ENCODE measurements at places on chromosomes 4 and X.
A peak's percentile ranks its signal among the peaks of the same experiment; 100 is the strongest.

GRCh38 chr4:8427761-8428287 is 12.7 kb downstream of the ACOX3 start:
- DNase-seq: peak; percentile 69

DNA sequence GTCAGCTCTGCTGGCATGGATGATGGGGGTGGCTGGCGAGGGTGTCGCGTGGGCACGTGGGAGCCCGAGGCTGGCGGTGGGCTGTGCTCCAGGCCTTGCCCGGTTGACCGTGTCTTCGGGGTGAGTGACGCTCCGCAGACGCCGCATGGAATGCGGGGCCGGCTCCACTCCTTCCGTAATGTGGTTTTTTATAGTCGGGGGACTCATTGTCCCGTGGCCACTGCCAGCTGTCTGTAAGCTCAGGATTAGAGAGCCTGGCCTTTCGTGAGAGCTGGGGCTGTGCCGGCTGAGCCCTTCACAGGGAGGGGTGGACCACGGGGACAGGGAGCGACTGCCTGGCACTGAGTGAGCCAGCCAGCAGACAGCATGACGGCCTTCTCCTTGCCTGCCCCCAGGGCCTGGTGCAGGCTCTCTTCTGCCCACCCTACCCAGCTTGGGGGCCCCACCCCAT is 20.4 kb downstream of the DOK7 start:
- peak; percentile 54 for DNase-seq

- DNase-seq: no peak
Measured at GRCh38 chr4:28176942-28177341, 1316.3 kb downstream of the STIM2 start.

- DNase-seq: no peak
Measured at GRCh38 chr4:37243722-37244582, 591 bp upstream of the NWD2 start.

GRCh38 chr4:8847764-8848163 is 23.9 kb downstream of the HMX1 start:
- no peak for DNase-seq

- DNase-seq: peak; percentile 5
Measured at GRCh38 chrX:145729635-145730034, 88.0 kb upstream of the SLITRK2 start.

DNA sequence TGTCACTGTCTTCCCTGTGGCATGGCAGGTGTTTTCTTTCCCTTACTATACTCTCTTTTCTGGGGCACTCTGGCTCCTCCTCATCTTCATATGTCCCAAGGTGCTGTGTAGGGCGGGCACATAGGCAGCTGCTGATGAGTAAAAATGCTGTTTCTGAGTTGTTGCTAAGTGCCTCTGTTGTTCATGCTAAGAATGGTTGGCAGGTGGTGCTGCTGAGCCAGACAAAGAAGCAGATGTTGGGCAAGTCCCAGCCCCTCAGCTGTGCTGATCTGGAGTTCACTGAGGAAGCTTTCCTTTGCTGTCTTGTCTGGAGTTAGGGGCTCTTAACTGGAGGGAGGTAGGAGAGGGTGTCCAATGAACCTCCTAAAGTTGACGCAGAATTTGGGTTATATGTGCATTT is 40.6 kb downstream of the HADH start:
- peak; percentile 72 for DNase-seq

GRCh38 chr4:37431417-37431743 is 186.8 kb downstream of the NWD2 start:
- DNase-seq: no peak

DNA sequence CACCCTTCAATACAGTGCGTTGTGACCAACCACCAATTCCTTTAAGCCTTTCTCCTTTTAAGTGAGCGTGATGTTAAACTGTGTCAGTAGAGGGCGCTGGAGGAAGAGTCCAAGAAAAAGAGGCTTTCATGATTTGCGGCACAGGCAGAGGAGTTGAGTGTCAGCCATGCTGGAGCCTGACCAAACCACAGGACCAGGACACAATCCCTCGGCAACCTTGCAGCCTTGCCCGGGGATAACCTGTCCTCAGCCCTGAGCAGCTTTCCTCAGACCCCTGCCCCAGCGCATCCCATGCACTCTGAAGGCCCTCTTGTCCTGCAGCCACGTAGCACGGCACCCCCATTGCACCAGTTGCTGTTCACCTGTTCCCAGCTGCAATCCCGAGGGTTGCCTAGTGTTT is 53.5 kb upstream of the SMIM31 start:
- no peak for DNase-seq

- DNase-seq: no peak
Measured at GRCh38 chrX:33831211-33831610, 300.9 kb downstream of the FAM47A start.

- DNase-seq: no peak
Measured at GRCh38 chrX:9745417-9746115, 20.1 kb downstream of the GPR143 start.

GRCh38 chrX:50495616-50496015 is 25.0 kb upstream of the DGKK start:
- no peak for DNase-seq

DNA sequence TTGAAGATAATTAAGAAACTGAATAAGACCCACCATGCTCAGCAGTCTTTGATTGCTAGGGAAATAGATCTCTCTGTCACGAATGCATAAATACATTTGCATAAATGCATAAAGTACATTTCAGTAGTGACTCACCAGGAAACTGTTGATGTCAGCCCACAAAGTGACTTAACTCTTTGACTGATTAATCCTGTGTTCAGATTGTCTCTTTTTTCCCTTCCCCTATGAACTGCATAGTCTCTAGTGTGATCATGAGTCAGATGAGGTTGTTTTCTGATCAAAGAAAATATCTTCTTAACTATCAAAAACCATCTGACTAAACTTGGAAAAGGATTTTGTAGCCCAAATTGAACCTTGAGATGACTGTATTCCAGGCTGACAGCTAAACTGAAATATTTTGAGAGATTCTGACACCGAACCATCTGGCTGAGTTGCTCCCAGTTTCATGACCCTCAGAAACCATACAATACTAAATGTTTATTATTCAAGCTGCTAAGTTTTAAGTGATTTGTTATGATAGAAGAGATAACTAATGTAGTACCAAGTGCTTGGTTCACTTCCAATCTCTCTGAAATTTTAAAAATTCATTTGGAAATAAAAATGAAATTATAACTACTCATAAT is 1381.5 kb upstream of the AGA start:
- no peak for DNase-seq

DNA sequence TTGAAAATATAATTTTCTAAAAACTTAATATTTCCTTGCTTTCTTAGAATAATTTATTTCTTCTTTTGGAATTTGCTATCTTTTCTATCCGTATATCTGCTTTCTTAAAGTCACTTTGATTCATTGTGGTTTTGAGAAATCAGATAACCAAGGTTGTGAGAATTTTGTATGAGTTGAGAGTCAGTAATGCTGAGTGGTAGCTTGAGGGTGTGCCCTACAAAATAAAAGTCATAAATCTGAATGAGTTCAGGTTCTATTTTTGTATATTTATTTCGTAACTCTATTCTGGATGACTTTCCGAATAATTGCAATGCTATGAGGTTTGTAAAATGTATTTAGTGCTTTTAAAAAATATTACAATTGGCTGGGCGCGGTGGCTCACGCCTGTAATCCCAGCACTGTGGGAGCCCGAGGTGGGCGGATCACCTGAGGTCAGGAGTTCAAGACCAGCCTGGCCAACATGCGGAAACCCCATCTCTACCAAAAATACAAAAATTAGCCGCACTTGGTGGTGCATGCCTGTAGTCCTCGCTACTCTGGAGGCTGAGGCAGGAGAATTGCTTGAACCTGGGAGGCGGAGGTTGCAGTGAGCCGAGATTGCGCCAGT is 8.9 kb downstream of the COPS4 start:
- peak; percentile 16 for DNase-seq

DNA sequence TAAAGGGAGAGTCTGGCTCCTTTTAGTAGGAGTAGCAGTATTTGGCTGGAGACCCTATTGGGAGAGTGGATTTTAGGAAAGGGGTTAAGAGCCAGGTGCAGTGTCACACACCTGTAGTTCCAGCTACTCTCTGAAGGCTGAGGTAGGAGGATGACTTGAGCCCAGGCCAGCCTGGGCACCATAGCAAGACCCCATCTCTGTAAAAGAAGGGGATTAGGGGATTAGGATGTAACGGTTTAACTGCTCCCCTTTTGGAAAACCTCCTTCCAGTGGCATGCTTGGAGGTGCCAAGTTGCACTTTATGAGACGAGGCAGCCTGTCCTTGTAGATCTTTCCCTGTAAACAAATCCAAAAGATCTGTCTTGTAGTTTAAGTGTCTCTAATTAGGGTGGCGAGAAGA is 140.0 kb downstream of the KLHL8 start:
- no peak for DNase-seq

DNA sequence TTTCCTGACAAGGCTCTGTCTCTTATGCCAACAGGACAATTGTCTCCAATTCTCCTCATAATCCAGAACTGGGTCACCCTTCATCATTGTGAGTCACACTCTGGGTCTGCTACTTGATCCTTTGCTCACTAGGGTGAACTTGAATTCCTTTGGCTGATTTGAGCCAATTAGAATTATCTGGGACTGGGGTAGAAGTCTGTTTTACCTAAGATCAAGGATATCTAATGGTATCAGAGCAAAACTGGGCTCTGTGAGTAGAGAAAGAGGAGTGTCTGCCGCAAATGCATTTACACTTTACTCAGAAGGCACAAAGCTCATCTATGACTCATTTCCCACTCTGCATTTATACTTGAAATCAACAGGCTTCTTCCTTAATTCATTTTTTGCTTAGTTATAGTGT is 72.6 kb downstream of the PITX2 start:
- no peak for DNase-seq

DNA sequence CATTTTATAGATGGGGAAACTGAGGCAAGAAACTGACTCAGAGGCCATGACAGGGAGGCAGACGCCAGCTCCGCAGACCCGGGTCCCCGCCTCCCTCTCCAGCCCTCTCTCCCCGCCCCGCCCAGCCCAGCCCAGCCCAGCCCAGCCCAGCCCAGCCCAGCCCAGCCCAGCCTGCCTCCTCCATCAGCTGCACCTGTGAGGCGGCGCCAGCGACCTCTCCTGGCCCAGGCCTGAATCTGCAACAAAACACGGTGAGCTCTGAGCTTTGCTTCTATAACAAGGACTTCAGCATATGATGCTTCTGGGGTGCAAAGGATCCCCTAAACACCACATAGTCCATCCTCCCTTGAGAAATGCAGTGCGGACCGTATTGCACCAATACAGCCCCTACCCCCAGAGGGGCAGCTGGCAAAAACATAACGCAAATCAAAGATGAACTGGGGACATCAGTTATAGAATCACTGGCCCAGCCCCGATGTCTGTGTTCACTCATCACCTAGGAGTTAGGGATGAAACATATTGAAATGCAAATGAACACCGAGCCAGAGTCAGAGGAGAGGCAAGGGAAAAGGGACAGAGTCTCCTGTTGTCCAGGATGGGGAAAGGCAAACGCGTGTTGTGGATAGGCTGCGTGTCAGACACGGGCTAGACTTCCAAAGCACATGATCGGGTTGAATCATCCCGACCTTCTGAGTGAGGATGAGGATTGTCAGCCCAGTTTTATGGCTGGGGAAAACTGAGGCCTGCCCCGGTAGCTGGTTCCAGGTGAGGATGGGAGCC is 216.1 kb upstream of the PSAPL1 start:
- no peak for DNase-seq

All from AG08396 (cell line).